ENCODE measurements at places on chromosomes 5 and 9. TPM values are rescaled to one million over a fixed set of nuclear protein-coding genes. Genes with fewer than 3 reads are reported as not detected.

Gene GRXCR2
- not detected for total RNA-seq

Gene UBE2R2
- 32.5 TPM for total RNA-seq

Gene CCDC180
- 7.1 TPM for total RNA-seq

Gene SLC6A18
- total RNA-seq: not detected

GRCh38 chr5:54804086-54804485, 181.3 kb downstream of the ESM1 start:
- H3K27me3 ChIP-seq: no peaks in the 10 kb centered on the region
- no peaks in the 10 kb centered on the region for H3K36me3 ChIP-seq
- no peak for DNase-seq
- H3K27ac ChIP-seq: no peak overlapping the region

Gene RNF130
- total RNA-seq: 65.1 TPM

DNA sequence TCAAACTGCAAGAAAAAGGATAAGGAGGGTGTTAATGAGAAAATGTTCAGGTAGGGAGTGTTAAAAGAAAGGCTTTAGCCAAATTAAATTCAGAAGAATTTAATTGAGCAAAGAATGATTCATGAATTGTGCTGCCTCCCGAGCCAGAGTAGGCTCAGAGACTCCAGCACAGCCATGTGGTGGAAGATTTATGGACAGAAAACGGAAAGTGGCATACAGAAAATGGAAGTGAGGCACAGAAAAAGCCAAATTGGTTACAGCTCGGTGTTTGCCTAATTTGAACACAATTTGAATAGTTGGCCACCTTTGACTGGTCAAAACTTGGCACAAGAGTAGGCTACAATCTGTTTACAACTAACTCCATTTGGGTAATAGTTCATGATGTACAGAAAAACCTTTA, 9.6 kb upstream of the SLC30A5 start:
- no peaks in the 10 kb centered on the region for H3K36me3 ChIP-seq
- H3K4me1 ChIP-seq: no peaks in the 10 kb centered on the region
- H3K27me3 ChIP-seq: no peaks in the 10 kb centered on the region

GRCh38 chr9:33227741-33228140, 12.2 kb upstream of the SPINK4 start:
- no peaks in the 10 kb centered on the region for H3K36me3 ChIP-seq
- no peak overlapping the region for H3K27ac ChIP-seq
- H3K4me3 ChIP-seq: no peak overlapping the region
- DNase-seq: peak; percentile 44
- H3K27me3 ChIP-seq: no peaks in the 10 kb centered on the region

Gene FST
- total RNA-seq: 8.0 TPM

Gene GABBR2
- 0.50 TPM for total RNA-seq

Gene RLN2
- total RNA-seq: 4.7 TPM

GRCh38 chr9:33469891-33470290, 3.8 kb downstream of the NOL6 start:
- DNase-seq: no peak
- H3K4me1 ChIP-seq: peaks cover 4% of the 10 kb centered on the region
- H3K27ac ChIP-seq: no peak overlapping the region
- no peaks in the 10 kb centered on the region for H3K27me3 ChIP-seq
- no peak overlapping the region for H3K4me3 ChIP-seq
- H3K36me3 ChIP-seq: peaks cover 16% of the 10 kb centered on the region

Gene CEP120
- 13.9 TPM for total RNA-seq

DNA sequence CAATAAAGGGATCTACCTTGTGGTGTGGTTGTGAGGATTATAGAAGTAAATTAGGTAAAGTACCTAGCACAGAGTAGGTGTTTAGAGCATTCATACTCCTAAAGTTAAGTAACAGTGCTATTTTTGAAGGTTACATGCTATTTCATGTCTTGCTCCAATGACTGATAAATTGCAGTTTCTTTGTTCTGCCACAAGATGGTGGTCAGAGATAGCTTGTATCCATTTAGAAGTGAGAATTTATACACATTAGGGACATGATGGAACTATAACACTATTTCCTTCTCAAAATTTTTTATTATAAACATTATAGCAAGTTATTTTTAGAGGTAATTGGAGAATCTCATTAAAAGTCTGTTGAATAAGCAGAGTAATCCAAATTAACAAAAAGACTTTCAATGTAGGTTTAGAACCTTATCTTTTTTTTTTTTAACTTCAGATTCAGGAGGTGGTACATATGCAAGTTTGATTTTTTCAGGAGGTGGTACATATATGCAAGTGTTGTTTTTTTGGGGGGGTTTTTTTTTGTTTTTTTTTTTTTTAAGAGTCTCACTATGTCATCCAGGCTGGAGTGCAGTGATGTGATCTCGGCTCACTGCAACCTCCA, 17.1 kb downstream of the MTREX start:
- H3K4me3 ChIP-seq: no peak overlapping the region
- 0 out of 2 replicates have a peak, but pooled peaks cover 8% of the 10 kb centered on the region for H3K36me3 ChIP-seq
- H3K27me3 ChIP-seq: no peaks in the 10 kb centered on the region

DNA sequence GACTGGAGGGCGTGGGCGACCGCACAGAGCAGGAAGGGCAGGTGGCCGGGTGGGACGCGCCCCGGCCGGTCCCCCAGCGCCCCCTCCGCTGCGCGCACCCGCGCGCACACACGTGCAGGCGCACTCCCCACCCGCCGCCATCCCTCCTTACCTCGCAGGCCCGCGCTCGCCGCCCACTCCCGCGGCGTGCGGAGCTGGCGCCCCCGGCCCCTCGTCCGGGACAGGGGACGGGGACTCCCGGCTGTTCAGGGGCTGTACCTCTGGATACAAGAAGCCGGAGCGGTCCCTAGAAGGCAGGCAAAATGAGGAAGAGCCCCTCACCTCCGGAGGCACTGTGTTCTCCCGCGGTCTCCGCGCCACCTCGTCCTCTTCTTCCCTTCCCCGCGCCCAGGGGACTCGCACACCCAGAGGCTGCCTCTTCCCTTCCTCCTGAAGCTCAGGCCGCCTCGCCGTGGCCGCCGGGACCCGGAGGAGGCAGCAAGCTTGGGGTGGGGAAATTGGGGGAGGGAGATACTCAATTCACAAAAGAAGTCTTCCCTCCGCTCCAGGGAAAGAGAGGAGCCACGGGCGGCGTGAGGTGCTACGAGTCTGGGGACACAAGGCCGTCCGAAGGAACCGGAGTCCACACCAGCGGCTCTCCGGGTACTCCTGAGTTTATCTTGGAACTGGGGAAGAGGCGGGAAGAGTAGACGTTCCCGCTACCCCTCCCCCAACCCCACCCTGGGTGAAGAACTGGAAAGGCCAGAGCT, 1.4 kb upstream of the GABRB2 start:
- H3K27me3 ChIP-seq: peaks cover 78% of the 10 kb centered on the region
- peak; percentile 48 for DNase-seq
- H3K4me3 ChIP-seq: peak overlapping the region; percentile 75
- H3K27ac ChIP-seq: no peak overlapping the region
- no peaks in the 10 kb centered on the region for H3K36me3 ChIP-seq

GRCh38 chr5:132499440-132500243, 9.1 kb upstream of the IRF1 start:
- H3K36me3 ChIP-seq: no peaks in the 10 kb centered on the region
- no peak overlapping the region for H3K27ac ChIP-seq
- no peak for DNase-seq
- H3K4me3 ChIP-seq: no peak overlapping the region
- no peaks in the 10 kb centered on the region for H3K27me3 ChIP-seq
- H3K4me1 ChIP-seq: peaks cover 10% of the 10 kb centered on the region

DNA sequence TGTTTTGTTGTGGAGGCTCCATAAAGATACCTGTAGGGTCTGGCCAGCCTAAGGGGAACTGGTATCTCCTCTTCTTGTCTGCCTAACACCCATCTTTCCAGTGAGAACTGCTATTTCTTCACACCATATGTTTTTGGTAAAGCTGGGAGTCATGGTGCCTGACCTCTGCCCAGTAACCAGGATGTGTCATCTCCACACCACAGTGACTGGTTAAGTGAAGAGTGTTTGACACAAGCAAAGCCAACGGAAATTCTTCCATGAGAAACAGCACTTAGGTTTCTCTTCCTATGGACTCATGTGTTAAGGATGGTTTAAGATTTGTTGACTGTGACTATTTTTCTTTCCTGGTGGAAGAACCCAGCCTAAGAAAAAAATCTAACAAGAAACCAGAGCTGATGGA, 111.5 kb downstream of the HTR4 start:
- H3K36me3 ChIP-seq: no peaks in the 10 kb centered on the region
- DNase-seq: no peak
- H3K27me3 ChIP-seq: no peaks in the 10 kb centered on the region
- no peak overlapping the region for H3K4me3 ChIP-seq

Data from GM23338 (cell line).